Activated naive CD4-positive, alpha-beta T cell treated with anti-CD3 and anti-CD28 coated beads, Interleukin-2, amount 50 U/mL, for 72 hours (primary cell): ENCODE measurements at places on chromosomes 7 and 10.

- DNase-seq: no peak
These were observed 597.9 kb upstream of the DPP6 start for GRCh38 chr7:153454306-153454705.

DNA sequence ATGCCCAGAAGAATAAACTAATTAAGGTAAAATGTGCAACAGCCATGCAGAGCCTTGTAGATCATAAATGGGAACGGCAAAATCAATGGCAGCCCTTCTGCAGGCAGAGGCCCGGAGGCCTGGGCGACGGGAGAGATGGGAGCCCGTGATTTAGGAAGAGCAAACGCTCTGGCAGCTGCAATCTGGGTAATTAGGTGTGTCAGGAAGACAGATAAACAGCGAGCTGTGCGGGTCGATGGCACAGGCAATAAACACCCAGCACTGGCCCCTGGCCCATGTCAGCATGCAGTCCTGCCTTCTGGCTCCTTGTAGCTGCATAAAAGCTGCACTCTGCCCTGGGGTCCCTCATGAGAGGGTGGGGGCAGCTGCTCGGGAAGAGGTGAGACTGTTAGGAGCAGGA is 78.0 kb downstream of the GOLGA7B start:
- no peak for DNase-seq

DNA sequence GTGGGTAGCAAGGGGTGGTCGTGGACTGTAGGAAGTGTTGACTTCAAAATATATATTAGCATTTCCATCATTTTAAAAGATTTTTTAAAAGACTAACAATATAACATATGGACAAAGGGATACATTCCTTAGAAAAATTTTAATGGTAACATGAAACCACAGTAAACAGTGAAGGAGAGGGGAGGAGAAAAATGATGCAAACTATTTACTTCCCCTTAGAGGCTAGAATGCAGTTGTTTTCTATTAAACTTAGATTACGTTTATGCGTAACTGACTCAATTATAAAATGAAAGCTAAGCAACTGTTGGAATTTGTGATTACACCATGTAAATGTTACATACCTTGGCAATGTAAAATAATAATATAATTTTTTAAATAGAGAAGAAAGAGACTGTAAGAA is 41.3 kb downstream of the CALD1 start:
- DNase-seq: no peak

- no peak for DNase-seq
These were observed 32.8 kb upstream of the VIPR2 start for GRCh38 chr7:159177284-159177953.
